Activated CD4-positive, CD25-positive, alpha-beta regulatory T cell treated with anti-CD3 and anti-CD28 coated beads, Interleukin-2, amount 50 U/mL, for 72 hours (primary cell): ENCODE measurements at places on chromosomes 4 and X.

GRCh38 chr4:142350871-142351270, 495.2 kb downstream of the INPP4B start:
- DNase-seq: no peak

DNA sequence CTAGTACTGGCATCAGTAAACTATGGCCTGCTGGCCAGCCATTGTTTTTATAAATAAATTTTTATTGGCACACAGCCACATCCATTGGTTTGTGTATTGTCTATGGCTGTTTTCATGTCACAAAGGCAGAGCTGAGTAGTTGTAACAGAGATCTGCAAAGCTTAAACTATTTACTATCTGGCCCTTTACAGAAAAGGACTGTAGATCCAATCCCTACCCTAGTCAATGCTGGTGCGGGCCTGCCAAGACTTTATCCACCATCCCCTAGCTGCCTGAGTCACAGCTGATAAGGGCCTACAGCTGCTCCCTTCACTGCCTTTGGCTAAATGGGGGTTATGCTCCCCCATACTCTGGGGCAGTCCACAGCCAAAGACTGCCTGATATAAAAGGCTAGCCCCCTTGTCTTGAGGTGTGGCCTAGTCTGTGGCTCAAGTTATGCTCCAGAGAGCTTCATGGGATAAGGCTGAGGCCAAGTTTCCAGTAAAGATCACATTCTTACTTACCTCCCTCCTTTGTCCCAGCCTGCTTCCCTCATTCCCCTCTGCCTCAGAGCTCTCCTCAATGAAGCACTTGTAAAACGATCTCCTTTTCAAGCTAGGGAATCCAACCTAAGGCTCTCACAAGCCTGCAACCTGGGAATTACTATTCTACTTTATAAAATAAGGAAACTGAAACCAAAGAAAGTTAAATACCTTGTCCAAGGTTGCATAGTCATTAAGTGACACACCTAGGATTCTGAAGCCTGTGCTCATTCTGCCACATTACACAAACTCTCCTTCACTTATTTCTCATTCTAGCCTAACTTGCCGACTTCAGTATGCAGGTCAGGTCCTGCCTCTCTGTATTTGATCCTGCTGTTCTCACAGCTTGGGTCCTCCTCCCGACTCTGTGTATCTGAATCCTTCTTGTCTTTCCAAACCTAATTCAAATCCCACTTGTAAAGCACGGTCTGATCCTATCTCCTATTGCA, 20.7 kb downstream of the ACE2 start:
- no peak for DNase-seq

- no peak for DNase-seq
These were observed 2.2 kb downstream of the AR start for GRCh38 chrX:67545893-67546495.

DNA sequence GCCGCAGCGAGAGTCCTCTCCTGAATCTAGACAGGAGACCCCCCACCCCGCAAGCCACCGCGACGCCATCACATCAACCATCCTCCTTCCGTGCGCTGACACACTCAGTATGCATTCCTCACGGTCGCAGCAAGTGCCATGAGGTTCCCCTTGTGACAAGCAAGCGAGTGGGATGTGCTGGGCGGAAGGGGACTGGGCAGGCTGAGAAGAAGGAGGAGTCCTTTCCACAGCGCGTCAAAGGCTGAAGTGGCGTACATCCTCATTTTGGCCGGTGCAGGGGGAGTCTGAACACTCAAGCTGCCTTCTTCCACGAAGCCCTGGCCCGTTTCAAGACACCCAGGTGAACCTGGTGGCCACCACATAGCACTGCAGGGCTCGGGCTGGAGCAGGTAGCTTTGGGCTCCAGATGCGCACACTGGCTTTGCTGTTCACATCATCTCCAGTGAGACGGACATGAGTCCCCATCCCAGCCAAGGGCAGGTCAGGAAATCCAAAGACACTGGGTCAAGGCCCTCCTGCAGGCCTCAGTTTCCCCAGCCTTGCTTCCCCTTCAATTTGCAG, 30.4 kb downstream of the CCNQ start:
- DNase-seq: no peak
